ENCODE measurements at places on chromosomes 5 and 9. TPM values are rescaled to one million over a fixed set of nuclear protein-coding genes. Genes with fewer than 3 reads are reported as not detected.

Gene ARID3C
- total RNA-seq: not detected

Gene ZFP2
- total RNA-seq: 0.50 TPM

Gene RASGRF2
- total RNA-seq: 14.5 TPM

Gene MSMP
- not detected for total RNA-seq

Gene GPR151
- not detected for total RNA-seq

Gene MLANA
- not detected for total RNA-seq

Gene MZB1
- 14.2 TPM for total RNA-seq

Gene TMC1
- total RNA-seq: not detected

Gene LCN2
- not detected for total RNA-seq

Gene SPATA31C2
- total RNA-seq: not detected

Gene PCDHGA5
- 0.09 TPM for total RNA-seq

Gene UBE2D2
- total RNA-seq: 249 TPM

Gene LECT2
- not detected for total RNA-seq

Gene WNT8A
- not detected for total RNA-seq

Gene AQP7
- 0.29 TPM for total RNA-seq

Gene FOXD4L6
- total RNA-seq: not detected

Gene CNTNAP3
- total RNA-seq: not detected

Gene PCDHA2
- total RNA-seq: not detected

Gene NOXA1
- total RNA-seq: not detected

Gene PTGDS
- total RNA-seq: not detected

Gene PCDHGA2
- total RNA-seq: not detected

Gene LRRC19
- total RNA-seq: not detected

Gene PCDHGA3
- not detected for total RNA-seq

Gene SMIM33
- total RNA-seq: 0.53 TPM

Gene TXNDC8
- total RNA-seq: not detected

Measured in activated naive CD4-positive, alpha-beta T cell treated with anti-CD3 and anti-CD28 coated beads, Interleukin-2, amount 50 U/mL, for 72 hours (primary cell).